Activated naive CD8-positive, alpha-beta T cell treated with anti-CD3 and anti-CD28 coated beads, Interleukin-2, amount 10 ng/mL, durations not matched to agents 7 days and 5 days (primary cell): ENCODE measurements at places on chromosomes 3 and 15.

- DNase-seq = no peak
These were observed 26.2 kb upstream of the IL20RB start for GRCh38 chr3:136931606-136932005.

DNA sequence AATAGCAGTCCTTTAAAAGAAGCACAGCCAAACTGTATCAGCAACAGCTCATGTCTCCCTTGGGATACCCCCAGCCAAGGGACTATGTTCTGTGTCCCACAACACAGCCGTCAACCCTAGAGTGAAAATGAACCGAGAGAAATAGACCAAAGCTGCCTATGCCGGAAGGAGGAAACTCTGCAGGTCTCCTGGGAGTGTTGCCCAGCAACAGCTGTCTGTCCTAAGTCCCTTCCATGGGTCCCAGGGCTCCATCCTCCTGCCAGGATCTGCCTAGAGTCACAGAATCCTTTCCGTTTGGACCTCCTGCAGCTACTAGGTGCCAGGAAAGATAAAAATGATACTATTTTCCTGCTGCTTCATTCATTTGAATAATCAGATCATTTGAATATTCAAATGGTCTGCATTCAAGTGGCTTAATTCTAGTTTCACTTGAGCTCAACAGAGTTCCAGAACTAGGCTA, 53.1 kb downstream of the TRANK1 start:
- no peak for DNase-seq

GRCh38 chr3:48429960-48430707, at the start of gene PLXNB1:
PLXNB1 (minus strand) TSS chr3:48430086; CDS start chr3:48424611, 5,475 bp downstream.
- DNase-seq = no peak

GRCh38 chr3:9945358-9945757, 6.8 kb downstream of the PRRT3 start:
- DNase-seq = peak; percentile 6

- DNase-seq = no peak
These were observed 48.1 kb downstream of the SLC25A26 start for GRCh38 chr3:66268864-66269263.

GRCh38 chr3:58058361-58059263, 50.4 kb downstream of the FLNB start:
- DNase-seq = no peak

DNA sequence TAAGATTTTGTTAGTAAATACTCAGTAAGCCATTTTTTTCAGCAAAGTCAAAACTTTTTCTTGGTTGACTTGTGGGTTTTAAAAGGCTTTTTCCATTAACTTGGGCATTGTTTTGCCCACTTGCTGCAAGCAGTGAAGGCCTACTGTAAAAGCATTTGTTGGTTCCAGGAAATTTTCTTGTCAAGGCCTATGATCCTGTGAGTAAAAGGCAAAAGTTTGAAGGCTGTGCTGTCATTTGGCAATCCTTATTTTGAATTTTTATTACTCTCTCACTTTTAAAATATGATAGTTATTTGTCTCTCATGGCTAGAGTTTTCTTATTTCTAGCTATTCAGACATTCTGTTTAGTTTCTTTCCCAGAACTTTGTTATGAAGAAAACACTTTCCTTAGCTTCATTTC, 13.0 kb downstream of the P2RY12 start:
- no peak for DNase-seq

GRCh38 chr3:6229778-6230410, 631.0 kb upstream of the GRM7 start:
- DNase-seq = no peak

GRCh38 chr3:111747490-111747889, 111.6 kb upstream of the PHLDB2 start:
- DNase-seq = no peak

GRCh38 chr15:90869601-90870353, 1.4 kb downstream of the FURIN start:
- no peak for DNase-seq

GRCh38 chr3:148962513-148962912, 28.8 kb upstream of the GYG1 start:
- no peak for DNase-seq

DNA sequence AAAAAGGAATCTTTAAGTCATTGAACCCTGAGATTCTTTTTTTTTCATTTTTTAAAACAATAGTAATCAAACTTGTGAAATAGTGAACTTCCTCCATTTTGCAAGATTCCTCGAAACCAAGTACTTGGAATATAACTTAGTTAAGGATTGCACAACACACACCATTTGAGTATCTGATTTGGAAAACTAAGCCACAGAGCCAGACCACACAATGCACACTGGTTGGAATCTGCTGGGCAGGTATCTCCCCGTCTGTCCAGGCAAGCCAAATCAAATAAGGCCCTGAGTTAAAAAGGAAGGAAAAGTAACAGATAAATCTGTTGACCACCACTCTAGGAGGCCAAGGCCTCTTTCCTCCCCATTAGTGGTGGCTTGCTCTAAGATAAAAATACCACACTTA, 177.5 kb upstream of the ICE2 start:
- DNase-seq = no peak

- DNase-seq = no peak
These were observed 2.1 kb upstream of the PARP14 start for GRCh38 chr3:122678506-122678905.

- DNase-seq = no peak
These were observed 57.1 kb upstream of the WNT5A start for GRCh38 chr3:55544219-55544618.

GRCh38 chr15:67531379-67531914, 10.5 kb downstream of the C15orf61 start:
- DNase-seq = no peak
